Fibroblast of mammary gland (primary cell): ENCODE measurements at places on chromosomes 3 and 15.

DNA sequence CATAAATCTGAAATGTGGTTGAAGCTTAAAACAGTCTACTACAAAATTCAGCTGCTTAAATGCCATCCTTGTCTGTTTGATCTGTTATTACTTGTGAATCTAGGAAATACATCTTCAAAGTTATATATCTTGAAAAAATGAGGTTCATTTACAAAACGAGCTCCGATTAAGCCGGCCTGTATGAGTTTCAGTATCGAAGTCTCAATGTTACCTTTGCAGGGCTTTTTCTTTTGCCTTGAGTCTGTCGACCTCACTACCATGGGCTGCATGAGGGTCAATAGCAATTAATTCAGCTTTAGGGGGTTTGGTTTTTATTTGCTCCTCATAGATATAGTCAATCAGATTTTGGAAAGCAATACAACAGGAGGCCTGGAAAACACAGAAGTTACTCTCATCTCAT, 23.2 kb downstream of the ERICH6 start:
- no peak for DNase-seq

DNA sequence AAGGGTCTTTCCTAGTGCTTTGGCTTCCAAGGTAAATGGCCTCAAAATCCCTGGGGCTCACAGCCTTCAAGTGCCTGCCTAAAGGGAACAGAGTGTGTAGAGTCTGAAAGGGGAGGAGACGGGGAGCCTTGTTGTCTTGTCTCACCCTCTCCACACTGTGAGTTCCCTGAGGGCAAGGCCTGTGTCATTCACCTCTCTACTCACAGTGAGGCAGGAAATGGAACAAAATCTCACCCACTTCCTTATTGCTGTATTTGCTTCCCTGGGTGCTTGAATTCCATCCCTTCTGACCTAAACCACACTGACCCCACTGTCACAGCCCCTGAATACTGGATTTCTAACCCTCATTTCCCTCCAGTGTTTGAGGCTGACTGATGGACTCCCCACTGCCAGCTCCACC, 197.5 kb downstream of the EPHB1 start:
- no peak for DNase-seq

- peak; percentile 4 for DNase-seq
Measured at GRCh38 chr3:134527037-134527436, 41.2 kb downstream of the CEP63 start.

DNA sequence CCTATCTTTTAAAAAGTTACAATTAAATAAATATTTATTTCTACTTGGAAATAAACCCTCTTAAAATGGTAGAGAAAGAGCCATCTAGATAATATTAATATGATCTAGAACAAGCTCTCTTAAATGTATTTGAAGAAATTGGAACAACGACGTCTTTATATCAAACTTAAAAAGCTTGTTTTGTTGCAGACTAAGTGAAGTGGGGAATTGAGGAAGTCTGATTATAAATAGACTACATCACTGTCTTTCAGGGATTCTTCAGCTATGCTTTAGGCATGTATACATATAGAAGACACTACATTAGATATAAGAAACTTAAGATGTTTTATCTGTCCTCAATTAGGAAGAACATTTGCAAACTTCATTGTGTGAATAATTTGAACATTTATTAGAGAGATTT, 1.8 kb downstream of the BCHE start:
- DNase-seq: no peak

DNA sequence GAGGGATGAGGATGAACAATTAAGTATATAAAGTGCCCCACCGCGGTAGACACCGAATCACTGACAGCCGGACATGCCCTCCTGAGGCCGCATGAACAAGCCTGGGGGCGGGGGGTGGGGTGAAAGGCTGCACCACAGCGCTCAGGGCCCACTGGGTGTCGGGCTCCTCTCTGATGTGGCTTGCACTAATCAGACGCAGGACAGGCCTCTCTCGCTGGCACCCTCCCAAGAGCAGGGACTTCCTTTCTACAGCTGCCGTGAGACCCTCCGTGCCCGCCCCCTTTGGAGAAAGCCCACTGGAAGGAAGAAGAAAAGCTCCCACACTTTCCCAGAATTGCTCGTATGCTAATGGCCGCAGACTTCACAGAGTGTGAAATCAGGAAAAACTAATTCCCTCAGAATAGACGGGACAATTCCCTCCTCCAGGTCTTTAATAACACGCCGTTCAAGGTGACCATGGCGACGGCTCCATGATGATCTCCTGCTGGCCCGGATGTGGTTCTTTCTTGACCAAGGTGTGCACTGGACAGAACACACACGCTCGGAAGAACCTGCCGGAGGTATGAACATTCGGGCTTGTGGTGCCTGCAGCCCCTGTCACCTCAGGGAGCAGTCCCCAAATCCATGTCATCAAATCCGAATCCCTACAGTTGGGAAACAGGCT, 32.0 kb downstream of the IQSEC1 start:
- no peak for DNase-seq

GRCh38 chr15:83899670-83900069, 245.7 kb downstream of the ADAMTSL3 start:
- DNase-seq: no peak

DNA sequence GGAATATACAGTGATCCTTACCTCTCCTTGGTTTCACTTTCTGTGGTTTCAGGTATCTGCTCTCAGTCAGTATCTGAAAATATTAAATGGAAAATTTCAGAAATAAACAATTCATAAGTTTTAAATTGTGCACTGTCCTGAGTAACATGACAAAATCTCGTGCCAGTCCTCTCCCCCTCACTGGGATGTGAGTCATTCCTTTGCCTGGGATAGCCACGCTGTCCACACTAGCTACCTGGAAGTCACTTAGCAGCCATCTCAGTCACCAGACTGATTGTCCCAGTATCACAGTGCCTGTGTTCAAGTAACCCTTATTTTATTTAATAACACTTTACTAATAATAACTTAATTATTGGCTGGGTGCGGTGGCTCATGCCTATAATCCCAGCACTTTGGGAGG, 15.3 kb upstream of the KLHL25 start:
- peak; percentile 8 for DNase-seq

- DNase-seq: no peak
Measured at GRCh38 chr15:55981582-55982249, 11.7 kb downstream of the NEDD4 start.
